ENCODE measurements at places on chromosomes 5 and 9.
A peak's percentile ranks its signal among the peaks of the same experiment; 100 is the strongest.

DNA sequence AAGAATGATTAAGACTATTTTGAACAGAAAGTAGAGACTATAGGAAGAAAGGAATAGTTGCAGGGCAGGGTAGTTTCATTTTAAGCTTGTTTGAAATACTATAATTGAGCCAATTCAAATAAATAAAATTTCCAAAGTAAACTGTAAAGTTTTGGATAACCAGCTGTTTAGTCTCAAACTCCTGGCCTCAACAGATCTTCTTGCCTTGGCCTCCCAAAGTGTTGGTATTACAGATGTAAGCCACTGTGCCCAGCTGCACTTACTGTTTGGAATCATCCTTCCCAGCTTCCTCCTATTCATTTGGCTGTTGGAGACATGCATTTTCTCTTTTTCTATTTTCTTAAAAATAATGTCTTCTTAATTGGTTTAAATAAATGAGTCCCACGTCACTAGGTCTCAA is 231.0 kb downstream of the NNT start:
- no peak for DNase-seq

DNA sequence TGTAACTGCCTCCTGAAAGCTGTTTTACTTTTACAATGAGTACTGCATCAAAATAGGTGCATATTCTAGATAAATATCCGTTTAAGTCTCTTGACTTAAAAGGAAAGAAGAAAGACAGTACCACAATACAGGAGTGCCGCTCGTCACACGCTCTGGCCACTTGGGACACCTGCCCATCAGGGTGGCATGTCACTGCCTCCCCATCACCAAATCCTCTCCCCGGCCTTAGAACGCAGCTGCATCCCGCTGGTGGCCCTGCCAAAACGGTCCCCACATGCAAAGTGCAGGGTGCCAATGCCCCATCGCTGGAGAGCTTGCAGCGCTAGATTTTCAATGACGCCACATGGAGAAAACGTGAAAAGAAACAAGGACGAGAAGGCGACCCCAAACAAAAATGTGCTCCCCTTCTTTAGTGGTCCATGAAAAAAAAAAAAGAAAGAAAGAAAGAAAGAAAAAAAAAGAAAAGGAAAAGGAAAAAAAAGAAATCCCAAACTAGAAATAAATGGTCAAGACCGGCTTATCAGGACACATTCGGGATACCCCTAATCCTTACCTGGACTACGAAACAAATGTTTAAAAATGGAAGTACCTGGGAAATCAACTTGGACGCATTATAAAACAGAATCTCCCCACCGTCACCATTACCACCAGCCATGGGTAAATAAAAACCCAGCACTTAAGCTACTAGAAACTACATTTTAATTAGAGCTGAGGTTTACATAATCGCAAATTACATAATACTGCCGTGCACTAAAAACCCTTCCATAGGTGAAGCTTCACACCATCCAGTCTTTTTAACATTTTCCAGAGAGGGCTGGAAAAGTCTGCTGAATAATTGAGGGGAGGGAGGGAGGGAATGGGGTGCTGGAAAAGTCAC is 1.0 kb downstream of the ANKH start:
- DNase-seq, result no peak

GRCh38 chr5:127452626-127453025 is 64.8 kb upstream of the PRRC1 start:
- no peak for DNase-seq

- DNase-seq, result peak; percentile 61
These were observed at the start of gene CDH9 for GRCh38 chr5:27038476-27038875. CDH9 (minus strand) TSS chr5:27038586; CDS start chr5:26988333, 50,253 bp downstream.

DNA sequence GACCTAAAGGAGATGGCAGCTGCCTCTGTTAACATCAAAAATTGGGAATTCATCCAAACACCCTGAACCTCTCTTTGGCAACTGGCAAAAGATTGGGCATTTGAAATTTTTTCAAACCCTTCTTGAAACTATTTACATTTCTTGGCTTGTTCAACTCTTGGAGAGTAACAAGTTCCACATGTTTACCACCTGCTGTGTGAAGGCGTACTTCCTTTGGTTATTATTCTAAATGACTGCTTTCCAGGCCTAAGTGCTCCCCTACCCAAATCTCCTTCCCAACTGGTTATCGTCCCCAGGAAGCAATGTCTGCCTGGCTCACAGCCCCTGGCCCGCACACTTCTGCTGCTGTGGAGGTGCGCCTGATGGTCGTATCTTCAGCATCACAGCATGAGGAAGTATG is 422.7 kb downstream of the DMAC1 start:
- no peak for DNase-seq

DNA sequence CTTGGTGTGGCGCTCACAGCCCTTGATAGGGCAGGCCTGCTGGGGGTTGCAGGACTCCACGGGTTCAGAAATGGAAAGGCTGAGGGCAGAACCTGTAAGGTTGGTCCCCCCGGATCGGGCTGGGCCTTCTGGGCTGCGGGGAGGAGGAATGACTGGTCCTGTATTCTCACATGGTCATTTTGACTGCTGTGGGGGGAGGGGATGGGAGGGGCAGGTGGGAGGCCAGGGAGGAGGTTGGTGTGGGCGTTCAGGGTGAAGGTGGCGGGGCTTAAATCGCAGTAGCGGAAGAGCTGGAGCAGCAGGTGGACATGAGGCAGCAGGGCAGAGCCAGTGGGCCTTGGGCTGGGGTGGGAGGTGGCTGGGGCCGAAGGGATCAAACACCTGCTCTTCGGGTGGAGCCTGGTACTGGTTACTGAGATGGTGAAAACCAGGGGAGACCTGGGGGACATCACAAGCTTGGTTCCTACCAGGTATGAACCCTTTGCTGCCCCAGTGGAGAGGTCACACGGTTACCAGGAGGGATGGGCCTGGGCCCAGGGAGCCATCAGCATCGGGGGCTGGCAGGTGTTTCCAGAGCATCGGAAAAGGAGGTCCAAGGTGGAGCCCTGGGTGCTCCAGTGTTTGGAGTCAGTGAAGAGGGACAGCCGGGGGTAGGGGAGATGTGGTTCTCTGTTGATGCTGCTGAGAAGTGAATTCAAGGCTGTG is 1.8 kb downstream of the MRPS2 start:
- no peak for DNase-seq

GRCh38 chr9:27504259-27504658 is 19.8 kb upstream of the IFNK start:
- DNase-seq, result no peak

DNA sequence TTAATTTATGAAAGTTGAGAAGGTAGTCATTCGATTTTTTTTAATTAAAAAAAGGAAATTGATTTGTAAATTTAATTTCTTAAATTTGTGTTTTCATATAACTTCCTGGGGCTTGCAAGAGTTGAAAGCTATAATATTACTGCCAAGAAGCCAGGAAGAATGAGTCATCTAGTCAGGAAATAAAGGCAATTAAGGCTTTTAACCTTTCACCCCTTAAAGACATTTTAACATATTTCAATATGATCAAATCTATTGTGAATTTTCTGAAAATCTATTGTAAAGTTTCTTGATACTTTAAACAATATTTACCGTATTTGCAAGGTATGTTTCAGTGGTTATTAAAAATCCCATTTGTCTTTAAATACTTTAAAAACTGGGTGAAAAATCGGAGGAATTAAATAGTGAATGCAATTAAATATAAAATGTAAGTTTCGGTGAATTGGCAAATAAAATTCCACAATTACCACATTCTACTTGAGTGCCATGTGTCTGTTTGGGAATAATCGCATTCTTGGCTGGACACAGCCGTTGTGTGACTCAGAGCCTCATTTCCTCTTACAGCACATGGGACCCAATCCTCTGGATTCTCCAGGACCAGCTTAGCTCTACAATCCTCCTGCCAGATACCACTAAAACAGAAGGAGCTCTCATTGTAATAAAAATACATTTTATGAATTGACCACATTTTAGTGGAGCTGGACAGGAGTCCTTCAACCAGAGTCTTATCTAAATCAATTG is 310.7 kb downstream of the HCN1 start:
- DNase-seq, result no peak

GRCh38 chr5:175388531-175388930 is 55.5 kb downstream of the DRD1 start:
- no peak for DNase-seq

- DNase-seq, result peak; percentile 37
These were observed 33.7 kb downstream of the BICD2 start for GRCh38 chr9:92730897-92731296.

DNA sequence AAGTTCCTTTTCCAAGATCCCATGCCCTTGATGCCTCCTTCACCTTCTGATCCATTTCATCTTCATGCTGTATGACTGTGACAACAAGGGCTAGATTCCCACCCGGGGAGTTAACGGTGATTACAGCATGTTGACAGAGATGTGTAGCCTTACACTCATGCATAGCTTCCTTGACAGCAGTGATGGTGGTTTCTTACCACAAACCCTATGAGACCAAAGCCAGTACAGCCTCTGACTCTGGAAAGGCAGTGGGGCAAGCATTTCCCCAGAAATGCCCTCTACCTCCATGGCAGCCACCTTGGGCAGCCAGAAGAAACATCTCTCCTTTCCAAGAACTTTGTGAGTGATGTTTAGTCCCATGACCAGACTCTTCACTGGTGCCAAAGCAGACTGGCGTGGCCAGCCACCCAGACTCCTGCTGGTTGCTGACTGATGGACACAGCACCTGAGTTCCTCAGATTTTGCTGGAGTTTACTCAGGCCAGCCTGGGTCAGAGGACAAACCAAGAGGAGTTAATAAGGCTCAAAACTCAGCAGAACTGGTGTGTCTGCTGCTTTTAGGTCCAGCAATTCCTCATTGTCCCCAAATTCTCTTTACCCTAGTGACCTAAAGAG is 199.7 kb upstream of the SLC27A6 start:
- no peak for DNase-seq

GRCh38 chr9:128152133-128153059 is 3.1 kb downstream of the LCN2 start:
- DNase-seq, result no peak

DNA sequence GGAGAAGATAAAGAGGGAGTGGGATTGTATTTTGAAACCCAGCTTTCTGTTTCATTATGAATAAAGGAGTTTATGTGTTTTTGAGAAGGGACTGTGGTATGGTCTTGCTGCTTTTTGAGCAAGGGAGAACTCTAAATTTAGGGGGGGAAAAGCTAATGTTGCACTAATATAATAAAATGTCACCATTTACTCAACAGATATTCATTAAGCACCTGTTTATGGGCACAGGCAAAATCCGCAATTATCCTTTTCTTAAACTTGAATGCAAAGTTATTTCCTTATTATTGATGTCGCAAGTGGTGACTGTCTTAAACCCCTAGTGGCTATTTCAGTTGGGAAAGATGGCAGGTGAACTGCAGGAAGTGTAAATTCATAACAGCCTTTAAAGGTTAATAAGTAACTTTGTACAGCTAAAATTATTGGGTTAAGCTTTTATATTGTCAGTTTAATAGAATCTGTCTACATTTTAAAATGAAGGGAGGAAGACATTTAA is 1.5 kb downstream of the CDC42SE2 start:
- no peak for DNase-seq

DNA sequence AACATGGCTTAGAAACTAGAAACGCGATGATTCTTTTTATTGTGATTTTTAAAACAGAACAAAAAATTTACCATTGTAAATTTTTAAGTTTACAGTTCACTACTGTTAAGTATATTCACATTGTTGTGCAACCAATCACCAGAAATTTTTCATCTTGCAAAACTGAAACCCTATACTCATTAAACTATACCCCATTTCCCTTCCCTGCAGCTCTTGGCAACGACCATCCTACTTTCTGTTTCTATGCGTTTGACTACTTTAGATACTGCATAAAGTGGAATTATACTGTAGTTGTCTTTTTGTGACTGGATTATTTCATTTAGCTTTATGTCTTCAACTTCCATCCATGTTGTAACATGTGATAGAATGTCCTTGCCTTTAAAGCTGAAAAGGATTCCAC is 52.5 kb downstream of the SPOCK1 start:
- DNase-seq, result no peak

- DNase-seq, result no peak
These were observed 585.7 kb downstream of the ACTL7B start for GRCh38 chr9:108270051-108270450.

DNA sequence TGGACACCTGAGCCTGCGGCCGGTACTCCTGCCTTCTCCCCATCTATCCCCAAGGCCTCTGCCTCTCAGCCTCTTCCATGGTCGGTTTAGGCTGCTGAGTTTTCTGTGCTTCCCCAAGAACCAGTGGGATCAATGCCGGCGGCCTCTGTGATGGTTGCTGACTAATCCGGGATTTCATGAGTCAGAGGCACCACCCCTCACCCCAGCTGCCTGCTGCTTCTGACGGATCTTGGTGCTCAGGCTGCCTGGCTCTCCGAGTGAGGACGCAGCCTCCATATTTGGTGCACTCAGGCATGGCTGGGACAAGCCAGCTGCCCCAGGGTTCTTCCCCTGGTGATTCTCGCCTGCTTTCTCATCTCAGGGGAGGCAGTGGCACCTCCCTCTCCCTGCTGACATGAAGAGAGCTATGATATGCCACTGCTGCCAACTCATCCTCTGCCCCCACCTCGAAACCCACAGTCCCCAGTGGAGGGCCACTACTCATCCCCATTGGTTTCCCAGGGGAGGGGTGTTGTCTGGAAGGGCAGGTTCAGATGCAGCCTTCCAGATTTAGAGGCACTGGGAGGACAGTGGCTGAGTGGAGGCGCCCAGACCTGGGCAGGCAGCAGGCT is 3.3 kb upstream of the MAN1B1 start:
- peak; percentile 78 for DNase-seq

- no peak for DNase-seq
These were observed 256.4 kb upstream of the IRX1 start for GRCh38 chr5:3339092-3339797.

DNA sequence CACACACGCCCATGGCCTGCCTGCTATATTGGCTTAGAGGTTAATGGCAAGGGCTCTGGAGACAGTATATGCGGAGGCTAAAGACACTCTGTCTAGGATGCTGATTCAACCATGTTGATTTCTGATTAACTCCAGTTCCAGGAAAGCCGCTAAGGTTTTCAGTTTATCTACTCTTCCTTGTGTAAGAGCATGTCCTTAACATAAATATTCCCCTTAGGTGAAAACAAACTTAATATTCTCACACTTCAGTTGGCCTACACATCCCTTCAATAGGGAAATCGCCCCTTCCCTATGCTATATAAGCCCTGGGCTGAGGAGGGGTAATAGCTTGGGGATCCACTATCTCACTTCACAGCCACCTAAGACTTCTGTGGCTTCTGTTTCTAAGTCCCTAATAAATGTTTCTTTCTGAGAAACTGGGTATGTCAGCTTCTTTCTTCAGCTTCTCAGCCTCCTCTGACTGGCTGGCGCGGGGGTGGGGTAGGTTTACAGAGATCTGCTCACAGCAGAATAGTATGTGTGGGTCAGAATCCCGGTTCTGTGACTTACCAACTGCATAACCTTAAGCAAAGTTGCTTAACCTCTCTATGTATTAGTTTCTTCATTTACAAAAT is 4.3 kb upstream of the GPX3 start:
- no peak for DNase-seq

- DNase-seq, result no peak
These were observed 151.8 kb upstream of the RUSC2 start for GRCh38 chr9:35338086-35338485.

- no peak for DNase-seq
These were observed 19.2 kb downstream of the FAM240B start for GRCh38 chr9:38700695-38701094.

- peak; percentile 32 for DNase-seq
These were observed 133.0 kb upstream of the FAM120A start for GRCh38 chr9:93318480-93318879.

GRCh38 chr9:35108946-35109575 is 6.1 kb upstream of the STOML2 start:
- DNase-seq, result no peak

- DNase-seq, result peak; percentile 75
These were observed 39.8 kb downstream of the ANXA2R start for GRCh38 chr5:43000111-43000840.

Data from ecto neural progenitor cell (in vitro differentiated cells).